ENCODE measurements at places on chromosomes 3 and 15.

- DNase-seq = no peak
Observed at GRCh38 chr15:66101715-66102395, 151.7 kb downstream of the MEGF11 start.

DNA sequence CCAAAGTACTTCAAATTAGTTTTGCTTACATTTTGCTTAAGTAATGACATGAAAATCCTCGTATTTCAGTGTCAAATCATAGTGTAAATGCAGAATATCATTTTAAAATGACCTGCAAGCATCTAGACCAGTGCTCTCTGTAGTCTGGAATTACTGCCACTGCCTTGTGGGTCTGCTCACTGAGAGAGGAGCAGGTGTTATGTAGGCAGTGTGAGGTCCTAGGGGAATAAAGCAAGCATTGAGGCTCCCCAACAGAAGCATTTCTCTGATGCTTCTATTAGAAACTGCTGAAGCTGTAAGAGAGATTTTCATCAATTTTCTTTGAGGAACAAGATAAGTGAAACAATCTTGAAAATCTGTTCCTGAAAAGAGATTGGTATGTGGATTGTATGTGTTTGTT, 253.2 kb downstream of the BBX start:
- no peak for DNase-seq

GRCh38 chr15:77053709-77054108, 17.2 kb downstream of the TSPAN3 start:
- no peak for DNase-seq

GRCh38 chr3:96017556-96017955, 796.8 kb upstream of the EPHA6 start:
- no peak for DNase-seq

GRCh38 chr3:51916418-51916817, 13.3 kb upstream of the IQCF1 start:
- DNase-seq = no peak

DNA sequence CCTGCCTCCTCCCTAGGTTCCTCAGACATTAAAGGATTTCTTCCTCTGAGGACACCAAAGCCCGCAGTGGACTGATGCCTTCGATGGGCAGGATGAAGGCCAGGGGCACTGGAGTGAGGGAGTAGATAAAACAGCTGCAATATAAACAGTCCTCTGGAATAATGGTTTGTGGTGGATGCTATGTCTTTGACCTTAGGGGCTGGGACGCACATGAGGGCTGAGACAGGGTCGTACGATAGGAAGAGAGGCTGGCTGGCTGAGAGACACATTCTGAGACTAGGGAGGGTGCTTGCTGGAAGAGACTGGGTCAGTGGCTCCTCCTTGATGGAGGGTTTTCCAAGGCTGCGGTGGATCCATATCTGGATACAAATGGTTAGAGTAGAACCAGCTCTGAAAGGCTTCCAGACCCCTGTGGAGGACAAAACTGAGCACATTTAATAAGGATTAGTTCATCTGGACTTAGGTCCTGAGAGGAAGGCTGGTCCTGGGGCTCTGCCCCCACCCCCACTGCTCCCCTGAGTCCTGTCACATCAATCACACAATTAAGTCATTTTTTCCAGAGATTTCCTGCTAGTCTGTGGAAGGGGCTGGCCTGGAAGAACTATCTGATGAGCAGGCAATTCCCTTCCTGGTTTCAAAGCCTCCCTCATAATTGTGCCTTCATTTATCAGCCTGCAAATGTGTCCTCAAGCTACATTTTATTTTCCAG, 15.8 kb downstream of the TBC1D21 start:
- no peak for DNase-seq

DNA sequence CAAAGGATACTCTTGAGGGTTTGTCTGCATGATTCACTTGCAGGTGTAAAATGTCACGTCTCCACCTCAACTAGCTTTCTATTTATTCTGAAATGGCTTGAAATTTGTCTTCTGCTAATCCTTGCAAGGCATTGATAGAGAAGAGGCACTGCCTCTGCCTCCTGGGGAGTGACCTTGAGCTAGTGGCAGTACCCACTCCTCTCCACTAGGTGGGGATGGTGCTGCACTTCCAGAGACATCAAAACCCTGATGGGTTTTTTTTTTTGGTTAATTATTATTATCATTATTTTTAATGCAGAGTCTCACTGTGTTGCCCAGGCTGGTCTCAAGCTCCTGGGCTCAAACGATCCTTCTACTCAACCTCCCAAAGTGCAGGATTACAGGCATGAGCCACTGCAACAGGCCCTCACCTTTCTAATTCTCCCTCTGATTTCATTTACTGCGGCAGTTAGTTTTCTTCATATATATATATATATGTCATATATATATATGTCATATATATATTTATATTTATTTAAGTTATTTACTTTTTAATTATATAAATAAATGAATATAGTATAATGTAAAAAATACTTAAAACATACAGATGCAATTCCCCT, 117.6 kb upstream of the EIF1B start:
- peak; percentile 60 for DNase-seq

DNA sequence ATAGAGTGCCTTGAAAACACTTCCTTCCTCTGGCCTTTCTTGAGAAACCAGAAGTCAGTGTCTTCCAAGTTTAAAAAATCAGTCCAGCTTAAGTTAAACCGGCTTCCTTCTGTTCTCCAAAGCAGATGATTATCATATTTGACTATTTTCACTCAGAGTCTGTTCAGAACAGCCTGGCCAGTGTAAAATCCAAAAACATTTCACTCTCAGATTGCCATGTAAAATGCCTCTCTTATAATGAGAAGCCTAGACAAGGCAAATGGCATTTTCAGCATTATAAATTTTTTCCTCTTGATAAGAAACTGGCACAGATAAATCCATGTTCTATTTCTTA, 193.5 kb downstream of the TNIK start:
- no peak for DNase-seq

DNA sequence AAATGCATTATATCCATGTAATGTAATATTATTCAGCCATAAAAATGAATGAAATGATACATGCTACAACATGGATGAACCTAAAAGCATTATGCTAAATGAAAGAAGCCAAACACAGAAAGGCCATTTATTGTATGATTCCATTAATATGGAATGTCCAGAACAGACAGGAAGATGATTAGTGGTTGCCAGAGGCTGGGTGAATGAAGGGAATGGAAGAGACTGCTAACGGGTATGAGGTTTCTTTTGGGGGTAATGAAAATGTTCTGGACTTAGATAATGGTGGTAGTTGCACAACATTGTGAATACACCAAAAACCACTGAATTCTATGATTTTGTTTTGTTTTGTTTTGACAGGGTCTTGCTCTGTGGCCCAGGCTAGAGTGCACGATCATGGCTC, 61.6 kb upstream of the MAP4 start:
- DNase-seq = no peak

DNA sequence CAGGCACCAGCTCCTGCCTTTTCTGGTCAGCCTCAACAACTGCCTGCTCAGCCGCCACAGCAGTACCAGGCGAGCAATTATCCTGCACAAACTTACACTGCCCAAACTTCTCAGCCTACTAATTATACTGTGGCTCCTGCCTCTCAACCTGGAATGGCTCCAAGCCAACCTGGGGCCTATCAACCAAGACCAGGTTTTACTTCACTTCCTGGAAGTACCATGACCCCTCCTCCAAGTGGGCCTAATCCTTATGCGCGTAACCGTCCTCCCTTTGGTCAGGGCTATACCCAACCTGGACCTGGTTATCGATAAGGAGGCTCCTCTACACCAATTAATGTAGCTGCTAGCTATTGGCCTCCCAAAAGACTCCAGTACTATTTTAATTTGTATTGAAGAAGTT, 38.9 kb downstream of the TFG start:
- no peak for DNase-seq

DNA sequence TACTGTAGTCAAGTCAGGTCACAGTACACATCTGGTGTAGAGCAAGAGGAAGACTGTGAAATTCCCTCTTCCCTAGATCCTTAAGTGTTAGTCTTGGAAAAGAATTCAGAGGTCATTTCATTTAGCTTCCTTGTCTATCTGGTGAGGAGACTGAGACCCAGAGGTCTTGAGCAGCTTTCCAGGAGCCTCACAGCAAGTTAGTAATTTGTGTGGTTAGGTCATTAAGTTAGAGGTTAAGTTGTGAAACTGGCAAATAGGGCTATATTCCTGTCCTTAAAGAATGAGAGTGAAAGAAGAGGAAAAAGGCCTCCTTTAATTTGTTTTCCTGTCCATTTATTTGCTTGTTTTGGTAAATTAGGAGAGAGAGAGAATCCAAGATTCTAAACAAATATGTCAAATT, 9.0 kb downstream of the PODXL2 start:
- no peak for DNase-seq

GRCh38 chr15:48358229-48359152, 27.3 kb downstream of the DUT start:
- peak; percentile 32 for DNase-seq

All from RWPE1 (cell line).